ENCODE measurements at places on chromosomes 2 and 18.

- no peak for DNase-seq
These were observed at the start of gene CD226 for GRCh38 chr18:69947361-69948133. TSS of gene CD226 (minus strand) at chr18:69947873. CDS start at chr18:69947406, 467 bp downstream.

DNA sequence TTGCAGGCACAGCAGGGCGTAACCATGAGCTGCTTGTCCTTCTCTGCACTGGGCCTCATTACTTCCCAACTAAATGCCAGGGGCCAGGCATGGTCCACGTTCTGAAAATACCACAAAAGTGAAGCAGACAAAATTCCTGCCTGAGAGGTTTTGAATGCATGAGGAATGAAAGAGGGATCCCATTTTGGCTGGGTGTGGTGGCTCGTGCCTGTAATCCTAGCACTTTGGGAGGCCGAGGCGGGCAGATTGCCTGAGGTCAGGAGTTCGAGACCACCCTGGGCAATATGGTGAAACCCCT lies 139.5 kb downstream of the MBP start:
- no peak for DNase-seq

DNA sequence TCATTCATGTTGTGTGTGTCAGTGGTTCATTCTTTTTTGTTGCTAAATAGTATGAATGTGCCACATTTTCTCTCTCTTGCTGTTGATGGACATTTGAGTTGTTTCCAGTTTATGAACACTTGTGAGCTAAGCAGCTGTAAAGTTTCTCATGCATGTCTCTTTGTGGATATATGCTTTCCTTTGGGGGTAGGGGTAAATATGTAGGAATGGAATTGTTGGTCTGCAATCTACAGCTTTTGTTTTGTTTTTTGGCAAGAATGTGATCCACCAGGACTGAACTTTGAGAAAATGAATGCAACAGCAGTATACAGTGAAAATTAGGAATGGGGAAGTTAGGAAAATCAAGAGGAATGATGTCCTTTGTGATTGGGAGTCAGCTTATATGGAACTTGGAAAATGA lies 226.3 kb downstream of the CDCA7 start:
- no peak for DNase-seq

DNA sequence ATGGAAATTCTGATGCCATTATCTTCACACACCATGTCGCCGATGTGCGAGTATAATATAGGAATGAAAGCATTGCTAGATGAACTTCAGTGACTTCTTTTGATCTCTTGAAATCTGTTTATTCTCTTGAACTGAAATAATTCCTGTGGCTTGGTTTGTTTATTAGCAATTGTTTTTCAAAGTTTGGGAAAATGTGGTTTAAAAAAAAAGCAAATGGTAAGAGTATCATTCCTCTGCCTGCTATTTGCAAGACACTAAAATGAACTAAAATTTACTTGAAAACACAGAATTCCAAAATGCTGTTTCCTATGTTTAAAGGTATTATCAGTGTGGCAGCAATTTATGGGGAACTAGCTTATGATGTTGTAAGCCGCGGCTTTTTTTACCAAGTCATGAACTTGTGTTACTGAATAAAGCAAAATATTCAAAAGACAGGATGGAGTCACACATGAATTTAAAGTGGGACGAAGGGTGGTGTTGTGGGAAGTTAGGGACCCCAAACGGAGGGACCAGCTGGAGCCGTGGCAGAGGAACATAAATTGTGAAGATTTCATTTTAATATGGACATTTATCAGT lies 96.4 kb downstream of the COLEC12 start:
- DNase-seq: no peak

- DNase-seq: no peak
These were observed 142.3 kb downstream of the PIGN start for GRCh38 chr18:62044490-62045000.

DNA sequence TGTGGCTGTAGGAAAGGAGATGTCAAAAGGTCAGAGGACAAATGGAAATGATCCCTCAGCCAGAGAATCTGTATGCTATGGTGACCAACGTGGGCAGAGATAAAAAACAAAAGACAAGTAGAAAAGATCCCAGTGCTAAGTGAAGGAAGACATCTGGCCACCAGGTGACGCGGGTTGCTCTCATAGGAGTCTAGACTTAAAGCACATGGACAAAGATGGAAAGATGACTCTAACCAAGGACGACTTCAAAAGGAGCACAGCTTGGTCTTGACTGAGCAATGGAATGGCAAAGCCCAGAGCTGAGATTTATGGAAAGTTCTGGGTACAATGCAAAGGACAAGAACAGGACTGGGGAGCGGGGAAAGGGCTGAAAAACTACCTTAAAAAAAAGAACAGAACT lies 96.8 kb downstream of the CLIP4 start:
- no peak for DNase-seq

GRCh38 chr2:168165397-168165796 lies 82.0 kb downstream of the STK39 start:
- DNase-seq: no peak

DNA sequence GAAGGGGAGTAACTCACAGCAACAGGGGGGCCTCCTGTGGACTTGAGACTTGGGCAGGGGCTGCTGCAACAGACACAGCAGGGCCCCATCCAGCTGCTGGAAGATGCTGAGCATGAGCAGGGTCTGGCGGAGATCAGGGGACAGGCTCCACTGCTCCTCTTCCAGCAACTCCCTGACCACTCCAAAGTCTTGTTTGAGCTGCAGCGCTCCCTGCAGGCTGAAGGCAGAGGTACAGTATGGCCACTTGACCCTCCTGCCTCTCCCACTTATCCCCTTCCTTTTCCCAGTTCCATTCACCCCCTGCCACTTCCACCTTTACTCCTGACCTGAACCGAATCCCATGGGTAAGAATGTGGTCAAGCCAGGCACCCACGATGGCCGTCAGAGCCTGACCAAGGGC lies 2.4 kb upstream of the MRPL53 start:
- DNase-seq: no peak

GRCh38 chr2:216108310-216108966 lies 710 bp upstream of the XRCC5 start:
- no peak for DNase-seq

- DNase-seq: no peak
These were observed 2.1 kb downstream of the PDIA6 start for GRCh38 chr2:10810202-10811161.

- no peak for DNase-seq
These were observed 16.7 kb downstream of the SS18 start for GRCh38 chr18:26073758-26074157.

DNA sequence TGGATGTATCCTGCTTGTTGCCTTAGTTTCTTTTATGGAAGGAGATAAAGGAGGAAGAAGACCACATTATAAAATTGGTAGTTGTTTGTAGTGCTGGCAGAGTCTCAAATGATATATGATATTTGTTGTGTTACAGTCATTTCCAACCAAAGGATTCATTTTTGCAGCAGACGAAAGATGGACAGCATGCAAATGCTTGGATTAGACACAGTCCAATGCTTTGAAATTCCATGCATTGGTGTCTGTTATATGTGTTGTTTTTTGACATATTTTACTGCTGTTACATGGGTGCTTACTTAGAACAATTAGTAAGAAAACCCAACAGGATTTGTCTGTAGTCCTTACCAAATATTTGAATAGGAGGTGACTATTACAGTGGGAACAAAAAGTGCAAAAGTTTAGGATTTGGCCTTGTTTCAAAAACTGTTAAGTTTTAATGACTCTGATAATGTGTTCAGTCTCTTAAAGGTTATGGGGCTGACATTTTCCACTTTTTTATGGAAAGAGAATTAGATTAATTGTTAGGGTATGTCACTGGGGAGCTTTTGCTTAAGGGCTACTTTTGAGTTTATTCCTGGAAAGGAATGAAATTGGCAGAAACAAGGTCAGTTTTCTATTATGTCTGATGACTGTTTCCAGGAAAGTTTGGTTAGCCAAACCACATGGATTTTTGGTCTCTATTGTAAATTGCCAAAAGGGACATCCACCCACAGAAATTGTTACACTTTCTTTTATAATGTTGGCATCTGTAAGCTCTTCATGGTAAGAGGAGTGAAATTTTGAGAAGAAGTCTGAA lies 229.4 kb upstream of the MMADHC start:
- no peak for DNase-seq

- no peak for DNase-seq
These were observed 972 bp upstream of the MPP4 start for GRCh38 chr2:201699416-201699815.

DNA sequence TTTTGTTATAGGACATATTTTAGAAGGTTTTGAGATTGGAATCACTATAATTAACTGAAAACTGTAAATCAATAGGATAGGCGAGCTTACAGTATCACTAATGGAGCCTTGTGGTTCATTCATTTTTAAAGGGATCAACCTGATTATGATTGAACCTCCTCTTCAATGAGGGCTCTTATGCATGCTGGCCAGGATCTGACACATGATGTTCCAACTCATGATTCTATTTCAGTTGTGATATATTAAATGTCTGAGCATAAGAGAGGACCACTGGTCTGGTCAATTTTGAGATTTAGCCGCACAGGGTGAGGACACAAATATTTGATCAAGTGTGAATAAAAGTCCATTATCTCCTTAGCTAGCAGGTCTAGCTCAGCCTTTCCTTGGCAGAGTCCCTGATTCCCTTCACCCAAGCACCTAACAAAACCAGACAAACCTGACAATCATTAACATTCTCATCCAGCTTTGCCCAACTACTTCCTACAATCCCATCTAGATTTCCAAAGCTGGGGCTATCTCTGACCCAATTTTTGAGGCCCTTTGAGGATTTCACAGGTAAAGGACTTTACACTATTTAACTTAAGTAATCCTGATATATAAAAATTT lies 6.9 kb upstream of the MAP4K4 start:
- DNase-seq: no peak

DNA sequence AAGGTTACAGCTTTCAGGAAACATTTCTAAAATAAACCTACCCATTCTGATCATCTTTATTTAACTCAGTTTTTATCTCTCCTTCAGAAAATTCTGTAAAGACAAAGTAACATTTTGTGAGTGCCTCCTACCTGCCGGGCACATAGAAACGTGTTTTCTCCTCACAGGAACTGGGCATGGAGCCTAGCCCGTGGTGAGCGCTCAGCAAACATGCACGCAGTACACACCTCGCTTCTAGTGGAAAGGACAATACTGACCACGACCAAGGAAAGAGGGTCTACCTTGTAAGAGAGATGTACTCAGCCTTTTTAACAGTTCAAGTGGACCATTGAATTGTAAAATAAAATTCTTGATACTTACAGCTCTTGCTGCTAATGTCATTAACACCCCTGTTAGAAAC lies 24.8 kb upstream of the KIDINS220 start:
- no peak for DNase-seq

DNA sequence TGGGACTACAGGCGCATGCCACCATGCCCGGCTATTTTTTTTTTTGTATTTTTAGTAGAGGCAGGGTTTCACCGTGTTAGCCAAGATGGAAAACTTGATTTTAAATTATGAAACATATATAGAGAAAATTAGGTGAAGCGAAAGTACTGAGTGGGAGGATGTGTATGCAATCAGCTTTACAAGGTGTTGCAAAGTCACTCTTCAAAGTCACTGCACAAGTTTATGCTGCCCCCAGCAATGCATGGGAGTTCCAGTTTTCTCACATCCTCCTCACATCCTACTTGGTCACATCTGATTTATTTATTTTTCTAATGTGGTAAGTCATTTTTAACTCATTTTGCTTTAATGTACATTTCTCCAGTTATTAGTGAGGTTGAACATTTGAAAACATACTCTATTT lies 49.2 kb upstream of the CHN1 start:
- no peak for DNase-seq

DNA sequence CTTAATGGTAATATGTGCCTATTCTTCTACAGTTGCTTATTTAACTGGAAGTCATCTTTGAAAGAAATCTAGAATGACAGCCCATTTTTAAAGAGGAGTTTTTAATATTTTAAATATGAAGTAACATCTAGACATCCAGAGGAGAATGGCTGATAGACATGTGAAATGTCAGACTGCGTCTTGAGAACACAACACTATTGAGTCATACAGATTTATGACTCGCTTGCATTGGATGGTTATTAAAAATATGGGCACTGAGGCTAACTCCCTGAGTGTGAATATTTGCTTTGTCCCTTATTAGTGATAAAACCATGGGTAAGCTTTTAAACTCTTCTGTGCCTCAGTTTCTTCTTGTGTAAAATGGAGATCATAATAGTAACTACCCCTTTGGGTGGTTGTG lies 22.9 kb downstream of the TDRD15 start:
- no peak for DNase-seq

DNA sequence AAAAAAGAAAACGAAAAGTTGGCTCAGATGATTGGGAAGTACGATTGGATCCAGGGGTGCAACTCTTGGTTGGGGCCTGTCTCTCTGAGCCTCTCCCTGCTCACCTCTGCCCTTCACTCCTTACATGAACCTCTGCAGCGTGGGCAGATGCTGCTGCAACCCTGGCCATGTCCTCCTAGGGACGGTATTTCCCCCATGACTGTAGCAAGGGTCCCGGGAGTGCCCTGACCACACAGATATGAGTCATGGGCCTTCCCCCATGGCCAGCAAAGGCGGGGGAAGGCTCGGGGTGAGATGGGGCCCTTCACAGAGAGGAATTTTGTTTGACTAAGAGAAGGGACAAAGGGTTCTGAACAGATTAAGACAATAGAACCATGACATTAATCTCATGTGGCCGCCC lies 129.0 kb downstream of the NCK2 start:
- DNase-seq: peak; percentile 85

- no peak for DNase-seq
These were observed 46.1 kb downstream of the CFAP36 start for GRCh38 chr2:55565613-55566012.

DNA sequence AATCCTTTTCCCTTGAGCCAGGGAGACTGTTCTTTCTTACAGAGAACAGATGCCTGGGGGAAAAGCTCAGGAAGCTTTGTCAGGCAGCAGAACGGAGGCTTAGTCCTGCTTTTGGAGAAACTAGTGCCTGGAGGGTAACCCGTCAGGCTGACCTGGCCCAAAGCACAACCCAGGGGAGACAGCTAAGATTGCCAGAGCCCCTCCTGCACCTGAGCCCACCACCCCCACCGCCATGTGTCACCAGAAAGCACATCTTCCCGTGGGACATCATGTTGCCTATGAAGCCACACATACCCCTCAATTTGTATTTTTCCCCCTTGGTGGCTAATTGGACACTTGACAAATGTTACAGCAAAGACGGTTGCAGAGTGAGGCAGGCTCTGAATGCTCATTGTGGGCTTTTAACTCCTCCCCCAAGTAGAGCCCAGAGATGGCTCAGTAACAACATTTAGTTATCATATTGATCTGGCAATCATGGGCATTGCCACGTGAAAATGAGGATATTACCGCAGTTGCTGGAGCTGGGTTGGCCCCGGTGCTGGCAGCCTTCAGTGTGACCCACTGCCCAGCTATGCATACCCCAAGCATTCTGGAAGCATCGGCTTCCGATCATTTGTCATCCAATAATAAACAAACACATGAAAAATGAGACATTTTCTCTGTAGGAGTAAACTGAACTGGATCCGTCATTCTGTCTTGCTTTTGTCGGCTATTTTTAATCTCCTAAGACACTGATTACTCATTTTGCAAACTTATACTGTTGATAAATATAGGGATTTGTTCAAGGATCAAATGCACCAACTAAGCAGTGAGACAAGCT lies 229.5 kb downstream of the ATAD2B start:
- no peak for DNase-seq

- no peak for DNase-seq
These were observed 5.5 kb upstream of the HNRNPA3 start for GRCh38 chr2:177207101-177207500.
